Immature natural killer cell (primary cell): ENCODE measurements at places on chromosomes 6 and 20.

DNA sequence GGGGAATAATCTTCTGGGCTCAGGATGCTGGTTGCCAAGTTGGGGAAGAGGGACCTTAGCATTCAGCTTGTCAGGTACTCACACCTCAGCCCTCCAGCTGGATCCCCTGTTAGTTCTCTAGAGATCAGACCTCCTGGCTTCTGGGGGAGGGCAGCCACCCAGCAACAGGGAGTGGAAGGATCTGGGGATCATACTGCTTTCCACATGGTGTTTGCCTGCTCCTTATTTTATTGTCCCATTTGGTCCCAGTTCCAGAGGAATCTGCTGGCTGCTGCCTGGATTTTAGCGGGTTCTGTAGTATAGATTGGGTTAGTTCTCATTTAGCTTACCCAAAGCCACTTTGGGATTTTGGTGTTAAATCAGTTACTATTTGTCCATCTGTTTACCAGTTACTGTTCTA is 29.3 kb downstream of the KAT14 start:
- DNase-seq, result no peak

DNA sequence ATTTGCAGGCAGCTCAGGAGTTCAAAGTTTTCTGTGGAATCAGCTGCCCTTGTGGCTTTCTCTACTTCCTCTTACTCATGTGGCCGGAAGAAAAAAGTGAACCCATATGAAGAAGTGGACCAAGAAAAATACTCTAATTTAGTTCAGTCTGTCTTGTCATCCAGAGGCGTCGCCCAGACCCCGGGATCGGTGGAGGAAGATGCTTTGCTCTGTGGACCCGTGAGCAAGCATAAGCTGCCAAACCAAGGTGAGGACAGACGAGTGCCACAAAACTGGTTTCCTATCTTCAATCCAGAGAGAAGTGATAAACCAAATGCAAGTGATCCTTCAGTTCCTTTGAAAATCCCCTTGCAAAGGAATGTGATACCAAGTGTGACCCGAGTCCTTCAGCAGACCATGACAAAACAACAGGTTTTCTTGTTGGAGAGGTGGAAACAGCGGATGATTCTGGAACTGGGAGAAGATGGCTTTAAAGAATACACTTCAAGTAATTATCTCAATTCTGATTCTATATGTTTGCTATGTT is 1.1 kb downstream of the MGME1 start:
- DNase-seq, result peak; percentile 35

GRCh38 chr20:7849675-7850074 is 90.6 kb downstream of the HAO1 start:
- no peak for DNase-seq

GRCh38 chr6:30264743-30265142 is 51.5 kb upstream of the TRIM26 start:
- DNase-seq, result no peak

- no peak for DNase-seq
These were observed 36.1 kb downstream of the DSE start for GRCh38 chr6:116406678-116407345.

DNA sequence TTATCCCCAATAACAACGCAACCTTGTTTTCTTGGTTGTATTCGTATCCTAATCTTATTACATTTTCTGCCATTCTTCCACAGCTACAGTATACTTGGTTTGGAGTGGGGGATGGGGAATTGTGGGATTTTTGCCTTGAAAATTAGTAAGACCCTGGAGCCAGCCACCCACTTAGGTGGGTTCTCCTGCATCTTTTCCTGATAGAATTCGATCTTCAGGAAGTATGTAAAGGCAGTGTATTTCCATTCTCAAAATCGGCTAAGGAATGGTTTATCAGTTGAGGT is 1.1 kb downstream of the ITCH start:
- DNase-seq, result no peak

DNA sequence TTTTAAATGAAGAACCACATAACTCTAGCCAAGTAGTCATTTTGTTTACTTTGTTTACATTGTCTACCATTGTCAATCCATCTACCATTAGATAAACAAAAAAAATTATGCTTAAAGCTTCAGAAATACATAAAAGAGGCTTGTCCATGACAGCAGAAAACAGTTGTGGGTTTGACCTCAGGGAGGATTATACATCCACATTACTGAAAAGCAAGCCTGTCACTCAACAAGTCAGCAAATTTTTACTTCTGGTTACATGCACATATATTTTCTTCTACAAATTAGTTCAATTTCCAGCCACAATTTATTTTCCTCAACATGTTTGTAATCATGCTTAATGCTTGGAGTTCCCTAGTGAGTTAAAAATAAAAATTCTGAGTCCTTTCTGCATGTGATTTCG is 713.3 kb downstream of the COL12A1 start:
- DNase-seq, result no peak

DNA sequence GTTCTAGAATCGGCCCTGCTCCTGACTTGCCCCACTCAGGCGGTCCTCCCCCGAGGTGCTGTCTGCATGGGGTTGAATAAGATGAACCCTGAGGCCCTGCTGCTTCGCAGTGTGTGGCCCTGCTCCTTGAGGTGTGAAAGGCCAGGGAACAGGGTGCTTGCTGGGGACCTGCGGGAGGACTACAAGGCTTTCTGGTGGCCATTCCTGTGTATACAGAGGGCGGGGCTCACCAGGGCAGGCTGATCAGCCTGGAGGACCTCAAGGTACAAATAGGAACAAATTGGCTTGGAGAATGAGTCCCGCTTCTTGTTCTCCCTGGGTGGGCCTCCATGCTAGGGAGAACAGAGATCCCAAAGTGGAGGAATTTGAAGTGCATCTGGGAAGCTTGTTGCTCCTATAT is 5.7 kb downstream of the NOTCH4 start:
- DNase-seq, result no peak

- DNase-seq, result no peak
These were observed 79.4 kb downstream of the BMP6 start for GRCh38 chr6:7805078-7805849.

DNA sequence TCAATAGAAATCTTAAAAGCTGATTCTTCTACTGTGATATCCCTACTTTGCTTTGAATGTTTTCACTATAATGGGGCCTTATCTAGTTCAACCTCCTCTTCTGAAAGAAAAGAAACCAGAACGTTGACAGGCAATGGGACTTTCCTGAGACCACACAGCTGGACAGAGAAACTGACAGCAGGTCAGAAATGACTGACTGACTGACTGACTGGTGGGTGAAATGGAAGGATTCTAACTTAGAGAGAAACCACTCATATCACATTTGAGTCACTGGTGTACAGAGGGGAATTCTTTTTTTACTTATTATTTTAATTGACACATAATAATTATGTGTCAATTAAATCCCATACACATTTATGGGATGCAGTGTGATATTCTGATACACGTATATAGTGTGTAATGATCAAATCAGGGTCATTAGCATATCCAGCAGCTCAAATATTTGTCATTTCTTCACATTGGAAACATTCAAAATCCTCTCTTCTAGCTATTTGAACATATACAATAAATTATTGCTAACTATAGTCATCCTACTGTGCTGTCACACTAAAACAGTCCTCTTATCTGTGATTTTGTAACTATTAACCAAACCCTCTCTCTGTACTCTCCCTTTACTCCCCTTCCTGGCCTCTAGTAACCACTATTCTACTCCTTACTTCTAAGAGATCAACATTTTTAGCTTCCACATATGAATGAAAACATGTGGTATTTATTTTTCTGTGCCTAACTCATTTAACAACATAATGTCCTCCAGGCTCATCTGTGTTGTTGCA is 64.8 kb upstream of the NRSN1 start:
- DNase-seq, result no peak

- no peak for DNase-seq
These were observed 121.1 kb downstream of the HDGFL1 start for GRCh38 chr6:22690446-22690845.

DNA sequence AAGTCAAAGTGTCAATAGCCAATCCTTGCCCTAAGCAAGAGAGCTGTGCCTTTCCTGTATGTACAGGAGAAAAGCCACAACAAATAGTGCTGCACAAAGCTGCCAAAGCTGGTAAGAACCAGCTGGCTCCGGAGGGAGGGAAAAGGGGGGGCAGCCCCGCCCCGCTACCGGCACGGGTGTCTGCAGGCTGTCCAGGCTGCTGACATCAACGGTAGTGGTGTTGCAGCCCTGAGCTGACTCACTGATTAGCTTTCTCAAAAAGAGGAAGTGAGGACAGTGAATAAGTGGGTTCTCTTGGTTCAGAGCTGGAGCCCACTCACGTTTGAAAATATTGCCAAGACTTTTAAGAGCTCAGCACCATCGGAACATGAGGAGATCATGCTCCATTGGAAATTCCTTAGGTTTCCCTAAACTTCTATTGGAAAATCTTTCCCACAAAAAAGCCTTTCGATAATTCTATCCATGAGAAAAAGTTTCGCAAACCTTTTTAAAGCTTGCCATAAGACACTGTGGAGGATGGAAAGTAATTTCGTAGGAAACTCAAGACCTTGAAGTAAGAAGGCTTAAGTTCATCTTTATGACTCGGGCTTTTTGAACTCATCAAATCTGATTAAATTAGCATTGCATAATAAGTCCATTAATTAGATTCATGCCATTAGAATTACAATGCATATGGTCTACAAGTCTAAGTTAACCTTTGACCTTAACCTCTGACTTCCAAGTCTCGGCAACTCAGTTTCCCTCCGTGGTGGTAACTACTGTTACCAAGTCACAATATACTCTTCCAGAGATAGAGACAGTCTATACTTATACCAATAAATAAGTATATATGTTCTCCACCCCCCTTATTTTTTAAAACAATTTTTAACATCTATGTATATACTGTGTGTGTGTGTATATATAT is 67.0 kb downstream of the TNFRSF21 start:
- DNase-seq, result peak; percentile 32

DNA sequence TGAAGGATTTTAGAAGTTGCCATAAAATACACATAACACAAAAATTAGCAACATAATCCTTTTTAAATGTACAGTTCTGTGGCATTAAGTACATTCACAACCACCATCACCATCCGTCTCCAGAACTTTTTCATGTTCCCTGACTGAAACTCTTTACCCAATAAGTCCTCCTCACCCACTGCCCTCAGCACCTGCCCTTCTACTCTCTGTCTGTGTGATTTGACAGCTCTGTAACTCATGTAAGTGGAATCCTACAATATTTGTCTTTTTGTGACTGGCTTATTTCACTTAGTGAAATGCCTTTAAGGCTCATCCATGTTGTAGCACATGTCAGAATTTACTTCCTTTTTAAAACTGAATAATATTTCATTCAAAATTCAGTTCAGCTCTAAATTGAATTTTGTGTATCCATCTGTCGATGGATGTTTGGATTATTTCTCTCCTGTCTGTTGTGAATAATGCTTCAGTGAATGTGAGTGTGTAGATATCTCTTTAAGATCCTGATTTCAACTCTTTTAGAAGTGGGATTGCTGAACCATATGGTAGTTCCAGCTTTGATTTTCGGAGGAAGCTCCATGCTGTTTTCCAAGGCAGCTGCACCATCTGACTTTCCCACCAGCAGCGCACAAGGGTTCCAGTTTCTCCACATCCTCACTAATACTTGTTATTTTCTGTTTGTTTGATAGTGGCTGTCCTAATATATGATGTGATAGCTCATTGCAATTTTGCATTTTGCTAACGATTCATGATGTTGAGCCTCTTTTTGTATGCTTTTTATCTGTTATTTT is 4.2 kb downstream of the ENTPD6 start:
- no peak for DNase-seq

DNA sequence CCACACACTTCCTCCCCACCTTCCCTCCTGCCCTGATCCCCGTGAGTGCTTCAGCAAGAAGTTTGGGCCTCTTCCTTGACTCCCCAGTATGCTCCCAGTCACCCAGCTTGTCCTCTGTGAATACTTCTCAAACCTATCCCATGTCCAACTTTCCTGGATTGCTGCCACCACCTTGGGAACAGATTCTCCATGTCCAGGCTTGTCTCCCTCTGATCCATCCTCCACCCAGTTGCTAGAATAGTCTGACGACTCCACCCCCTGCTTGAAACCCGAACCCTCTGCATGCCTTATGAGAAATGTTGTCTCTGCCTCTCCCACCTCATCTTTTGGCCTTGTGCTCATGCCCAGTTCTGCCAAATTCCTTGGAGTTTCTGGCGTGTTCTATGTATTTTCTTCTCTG is 108.0 kb downstream of the PPP1R14C start:
- no peak for DNase-seq

GRCh38 chr6:43123461-43124314 is 47.4 kb upstream of the SRF start:
- no peak for DNase-seq
